ENCODE measurements at places on chromosomes 12 and 14.

GRCh38 chr12:112627851-112628250 is 163.7 kb upstream of the RPH3A start:
- DNase-seq: no peak

DNA sequence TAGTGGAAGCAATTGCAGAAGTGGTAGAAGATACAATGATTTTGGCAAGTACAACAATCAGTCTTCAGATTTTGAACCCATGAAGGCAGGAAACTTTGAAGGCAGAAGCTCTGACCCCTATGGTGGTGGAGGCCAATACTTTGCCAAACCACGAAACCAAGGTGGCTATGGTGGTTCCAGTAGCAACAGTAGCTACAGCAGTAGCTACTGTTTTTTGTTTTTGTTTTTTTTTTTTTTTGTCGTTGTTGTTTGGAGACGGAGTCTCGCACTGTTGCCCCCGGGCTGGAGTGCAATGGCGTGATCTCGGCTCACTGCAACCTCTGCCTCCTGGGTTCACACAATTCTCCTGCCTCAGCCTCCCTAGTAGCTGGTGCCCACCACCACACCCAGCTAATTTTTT is 47.4 kb downstream of the IFNG-AS1 start:
- no peak for DNase-seq

DNA sequence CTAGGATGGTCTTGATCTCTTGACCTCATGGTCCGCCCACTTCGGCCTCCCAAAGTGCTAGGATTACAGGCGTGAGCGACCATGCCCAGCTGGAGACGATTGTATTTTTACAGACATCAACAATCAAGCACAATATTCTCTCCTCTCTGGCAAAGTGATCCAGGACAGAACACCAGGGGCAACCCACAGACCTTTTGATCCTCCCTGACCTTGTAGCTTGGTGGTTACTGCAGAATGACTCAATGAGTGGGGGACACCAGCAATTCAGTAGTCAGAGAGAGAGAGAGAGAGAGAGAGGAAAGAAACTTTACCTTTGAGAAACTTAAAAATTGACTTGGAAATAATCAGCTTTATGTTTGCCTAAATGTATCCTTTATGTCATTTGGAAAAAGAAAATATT is 51.2 kb downstream of the DRAM1 start:
- DNase-seq: no peak

GRCh38 chr12:26953447-26953846 is 15.2 kb downstream of the FGFR1OP2 start:
- no peak for DNase-seq

- peak; percentile 47 for DNase-seq
These were observed 8.7 kb upstream of the JDP2 start for GRCh38 chr14:75418850-75419768.

GRCh38 chr14:38964630-38965029 is 138.4 kb downstream of the SEC23A start:
- no peak for DNase-seq

DNA sequence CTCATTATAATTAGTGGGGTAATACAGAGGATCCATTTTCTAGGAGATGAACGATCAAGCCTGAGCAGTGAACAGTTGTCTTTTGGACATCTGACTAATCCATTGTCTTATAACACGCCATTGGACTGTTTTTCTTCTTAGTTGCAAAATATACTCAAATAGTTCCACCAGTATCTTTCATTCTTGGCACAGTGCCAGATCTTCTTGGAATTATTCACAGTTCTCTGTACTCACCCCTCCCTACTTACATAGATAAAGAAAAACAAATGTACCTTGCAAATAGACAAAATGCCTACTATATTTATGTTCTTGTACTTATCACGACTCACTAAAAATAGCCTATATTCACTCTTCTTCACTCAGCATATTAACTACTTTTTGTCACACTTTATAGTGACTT is 3.8 kb downstream of the CBLN3 start:
- DNase-seq: peak; percentile 11

DNA sequence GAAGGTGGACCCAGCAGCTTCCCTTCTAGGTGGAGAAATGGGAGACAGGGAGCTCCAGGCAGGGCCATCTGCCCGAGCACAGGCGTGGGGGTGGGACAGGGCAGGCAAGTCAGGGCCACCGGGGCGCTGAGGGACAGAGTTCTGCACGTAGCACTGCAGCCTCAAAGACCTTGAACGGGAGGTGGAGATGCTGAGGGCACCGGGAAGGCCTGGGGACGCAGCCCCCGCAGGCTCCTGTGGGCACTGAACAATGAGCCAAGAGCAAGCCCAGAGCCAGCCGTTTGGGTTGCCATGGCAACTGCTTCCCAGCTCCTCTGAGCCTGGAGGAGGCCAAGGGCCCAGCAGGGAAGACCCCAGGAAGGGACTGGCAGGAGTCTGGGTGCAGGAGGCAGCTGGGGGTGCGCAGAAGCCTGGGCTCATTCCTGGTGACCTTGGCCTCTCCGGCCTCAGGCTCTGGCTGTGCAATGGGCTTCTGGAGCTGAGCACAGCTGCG is 3.4 kb downstream of the LBHD2 start:
- no peak for DNase-seq

- no peak for DNase-seq
These were observed 30.3 kb upstream of the ESR2 start for GRCh38 chr14:64324461-64324860.

GRCh38 chr14:94392510-94392935 is 4.1 kb upstream of the SERPINA1 start:
- DNase-seq: no peak

DNA sequence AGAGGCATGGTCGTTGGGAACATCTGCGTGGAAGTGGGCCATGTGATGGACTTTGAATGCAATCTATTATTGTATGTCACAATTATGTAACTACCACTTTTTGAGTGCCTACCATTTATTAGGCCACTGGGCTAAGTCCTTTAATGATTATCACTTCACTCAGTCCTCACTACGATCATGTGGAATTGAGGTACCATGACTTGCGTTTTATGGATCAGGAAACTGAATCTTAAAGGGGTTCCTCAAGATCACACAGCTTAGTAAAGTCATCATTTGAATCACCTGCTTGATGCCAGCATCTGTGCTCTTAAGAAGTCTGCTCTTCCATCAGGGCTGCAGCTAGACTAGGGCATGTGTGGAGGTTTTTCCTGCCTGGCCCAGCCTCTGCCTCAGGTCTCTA is 136.7 kb downstream of the DAD1 start:
- DNase-seq: no peak

GRCh38 chr12:4320497-4320852 is 538 bp upstream of the TIGAR start:
- no peak for DNase-seq

DNA sequence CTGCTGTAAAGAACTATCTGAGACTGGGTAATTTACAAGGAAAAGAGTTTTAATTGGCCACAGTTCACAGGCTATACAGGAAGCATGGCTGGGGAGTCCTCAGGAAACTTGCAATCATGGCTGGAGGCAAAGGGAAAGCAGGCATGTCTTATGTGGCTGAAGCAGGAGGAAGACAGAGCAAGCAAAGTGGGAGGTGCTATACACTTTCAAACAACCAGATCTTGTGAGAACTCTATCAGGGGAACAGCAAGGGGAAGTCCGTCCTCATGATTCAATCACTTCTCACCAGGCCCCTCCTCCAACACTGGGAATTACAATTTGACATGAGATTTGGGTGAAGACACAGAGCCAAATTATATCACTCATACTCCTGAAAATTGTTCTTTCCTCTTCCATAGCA is 109.5 kb upstream of the PKP2 start:
- DNase-seq: no peak
